Naive B cell (primary cell): ENCODE measurements at places on chromosomes 2 and 18.

DNA sequence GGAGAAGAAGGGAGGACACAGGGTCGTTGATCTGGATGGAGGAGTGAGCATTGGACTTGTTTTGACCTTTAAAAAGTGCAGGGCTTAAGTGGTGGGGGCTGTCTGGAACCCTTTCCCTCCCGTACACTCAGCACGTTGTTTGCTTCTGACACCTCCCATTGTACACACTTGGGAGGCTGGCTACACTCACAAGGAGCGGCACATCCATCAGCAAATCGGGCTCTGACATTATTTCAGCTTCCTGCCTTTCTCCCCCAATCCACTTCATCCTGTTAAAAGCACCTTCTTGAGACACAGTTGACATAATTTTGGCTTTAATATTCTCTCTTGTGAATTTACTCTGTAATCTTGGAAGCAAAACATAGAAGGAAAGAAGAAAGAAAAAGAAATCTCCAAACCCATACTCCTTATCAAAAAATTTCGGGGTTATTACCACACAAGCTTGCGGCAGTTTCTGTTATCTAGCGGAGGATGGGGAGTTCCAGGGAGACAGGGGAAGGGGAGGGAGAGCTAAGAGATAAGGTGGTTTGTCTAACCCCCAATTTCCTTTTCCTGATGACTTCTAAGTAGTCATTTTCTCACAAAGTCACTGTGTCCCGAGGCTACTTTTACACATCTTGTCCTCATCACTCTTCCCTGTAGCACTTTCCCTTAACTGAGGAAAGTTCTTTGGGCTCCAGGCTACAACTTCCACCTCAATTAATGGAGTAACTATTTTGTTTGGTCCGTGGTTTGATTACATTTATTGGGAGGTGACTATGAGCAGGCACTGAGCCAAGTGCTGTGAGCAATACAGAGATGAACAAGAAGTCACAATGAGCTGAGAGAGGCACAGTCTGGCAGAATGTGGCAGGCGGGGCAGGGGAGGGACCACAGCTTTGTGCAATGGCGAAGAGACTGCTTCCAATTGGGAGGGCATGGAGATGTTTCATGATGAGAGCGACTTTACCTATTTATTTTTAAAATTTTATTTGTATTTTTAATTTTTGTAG is 240.1 kb upstream of the MEX3C start:
- DNase-seq: no peak

- DNase-seq: no peak
Measured at GRCh38 chr2:217680381-217680780, 322.4 kb downstream of the TNS1 start.

- DNase-seq: peak; percentile 52
Measured at GRCh38 chr2:39469807-39470206, 32.7 kb upstream of the MAP4K3 start.

DNA sequence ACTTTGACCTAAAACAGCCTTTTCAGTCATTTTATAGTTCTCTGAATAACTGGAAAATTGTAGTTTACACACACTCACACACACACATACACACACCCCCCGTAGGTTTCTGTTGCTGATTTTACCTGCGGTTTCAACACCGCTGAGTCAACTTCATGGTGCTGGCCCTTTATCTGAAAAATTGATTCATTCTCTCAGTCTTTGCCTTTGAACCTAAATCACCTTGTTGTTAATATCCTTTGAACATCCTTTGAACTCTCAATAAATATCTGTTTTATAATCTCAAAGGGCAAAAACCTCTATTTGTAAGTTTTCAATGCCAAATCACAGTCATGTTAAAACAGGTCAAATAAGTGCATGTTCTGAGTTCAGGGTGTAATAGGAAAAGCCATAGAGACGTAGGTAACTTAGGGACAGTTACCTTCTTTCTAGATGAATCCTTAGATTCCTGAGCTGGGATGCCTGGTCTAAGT is 109.0 kb upstream of the BZW1 start:
- DNase-seq: no peak

DNA sequence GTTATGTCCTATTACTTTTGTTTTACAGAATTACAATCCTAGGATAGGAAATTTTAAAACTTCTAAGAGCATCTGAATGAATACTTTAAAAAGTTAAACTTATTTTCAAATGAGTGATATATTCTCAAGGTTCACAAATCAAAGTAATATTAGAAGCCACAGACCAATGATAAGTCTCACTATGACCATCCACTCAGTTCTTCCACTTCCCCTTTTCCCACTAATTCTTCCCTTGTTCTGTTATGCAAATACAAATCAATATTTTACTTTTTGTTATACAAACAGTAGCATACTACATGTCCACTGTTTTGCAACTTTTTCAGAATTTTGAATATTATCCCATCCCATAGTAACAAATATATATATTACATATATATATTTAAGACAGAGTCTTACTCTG is 20.2 kb downstream of the USP37 start:
- DNase-seq: no peak

GRCh38 chr2:215900843-215901242 is 112.5 kb downstream of the MREG start:
- DNase-seq: no peak

DNA sequence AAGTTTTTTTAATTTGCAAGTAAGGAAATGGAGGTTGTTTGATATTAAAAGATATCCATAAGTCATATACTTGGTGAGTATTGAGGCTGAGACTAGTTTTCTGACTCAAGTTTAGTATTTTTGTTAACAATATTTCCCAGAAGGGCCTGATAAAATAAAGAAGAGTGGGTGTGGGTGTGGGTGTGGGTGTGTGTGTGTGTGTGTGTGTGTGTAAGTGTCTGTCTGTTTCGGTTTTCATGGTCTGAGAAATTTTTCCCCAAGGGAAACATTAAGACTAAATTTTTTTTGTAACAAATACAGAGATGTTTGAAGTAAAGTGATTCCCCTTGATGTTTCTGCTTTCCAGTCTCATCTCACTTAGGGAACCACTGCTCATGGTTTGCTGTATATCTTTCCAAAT is 36.5 kb downstream of the PPM1B start:
- no peak for DNase-seq

GRCh38 chr2:58614219-58614618 is 373.1 kb upstream of the FANCL start:
- no peak for DNase-seq

- DNase-seq: no peak
Measured at GRCh38 chr2:1305342-1306013, 107.8 kb upstream of the TPO start.
